ENCODE measurements at places on chromosomes 11 and 22. TPM values are rescaled to one million over a fixed set of nuclear protein-coding genes. Genes with fewer than 3 reads are reported as not detected.
A peak's percentile ranks its signal among the peaks of the same experiment; 100 is the strongest.

PNPLA5 gene
- not detected for total RNA-seq

TTC36 gene
- 1.9 TPM for total RNA-seq

- DNase-seq, result peak; percentile 98
These were observed at the start of gene TM7SF2 for GRCh38 chr11:65111744-65112545. Gene TM7SF2, plus strand, starts transcription at chr11:65111872. Its CDS starts 144 bp downstream, at chr11:65112016.

DNA sequence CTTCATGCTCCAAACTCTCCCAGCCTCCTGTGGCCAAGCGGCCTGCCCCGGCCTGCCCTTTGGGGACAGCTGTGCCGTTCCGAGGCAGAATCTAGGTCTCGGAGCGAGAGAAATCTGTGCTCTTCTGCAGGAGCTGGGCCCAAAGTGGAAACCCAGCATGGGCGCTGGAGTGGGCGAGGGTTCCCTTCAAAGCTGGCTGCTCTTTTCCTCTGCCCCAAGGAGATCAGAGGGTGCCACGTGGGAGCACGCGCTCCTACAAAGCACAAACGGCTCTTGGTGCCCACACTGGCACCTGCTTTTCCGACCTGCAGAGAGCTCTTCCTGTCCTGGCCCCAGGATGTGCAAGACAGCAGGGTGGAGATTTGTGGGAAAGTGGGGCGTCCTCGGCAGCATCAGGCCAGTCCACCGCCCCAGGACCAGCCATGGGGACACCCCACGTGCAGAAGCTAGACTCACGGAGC is 6.9 kb downstream of the OSBPL5 start:
- no peak for DNase-seq

- no peak for DNase-seq
These were observed 1.4 kb downstream of the HTR3B start for GRCh38 chr11:113906038-113906437.

DNA sequence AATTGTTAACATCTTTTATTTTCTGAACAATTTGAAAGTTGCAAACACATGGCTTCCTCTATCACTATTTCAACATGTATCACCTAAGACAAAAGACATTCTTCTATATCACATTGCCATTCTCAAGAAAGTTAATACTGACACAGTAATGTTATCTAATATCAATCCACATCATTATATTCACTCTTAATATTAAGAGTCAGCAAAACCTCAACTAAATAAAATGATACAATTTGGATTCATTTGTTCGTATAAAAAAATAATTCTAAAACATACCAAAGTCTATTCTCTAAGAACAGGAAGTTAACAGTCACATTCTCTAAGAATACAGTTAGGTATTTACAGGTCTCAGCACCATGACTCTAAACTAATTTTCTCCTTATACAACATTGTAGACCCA is 52.0 kb downstream of the ABTB2 start:
- no peak for DNase-seq

DNA sequence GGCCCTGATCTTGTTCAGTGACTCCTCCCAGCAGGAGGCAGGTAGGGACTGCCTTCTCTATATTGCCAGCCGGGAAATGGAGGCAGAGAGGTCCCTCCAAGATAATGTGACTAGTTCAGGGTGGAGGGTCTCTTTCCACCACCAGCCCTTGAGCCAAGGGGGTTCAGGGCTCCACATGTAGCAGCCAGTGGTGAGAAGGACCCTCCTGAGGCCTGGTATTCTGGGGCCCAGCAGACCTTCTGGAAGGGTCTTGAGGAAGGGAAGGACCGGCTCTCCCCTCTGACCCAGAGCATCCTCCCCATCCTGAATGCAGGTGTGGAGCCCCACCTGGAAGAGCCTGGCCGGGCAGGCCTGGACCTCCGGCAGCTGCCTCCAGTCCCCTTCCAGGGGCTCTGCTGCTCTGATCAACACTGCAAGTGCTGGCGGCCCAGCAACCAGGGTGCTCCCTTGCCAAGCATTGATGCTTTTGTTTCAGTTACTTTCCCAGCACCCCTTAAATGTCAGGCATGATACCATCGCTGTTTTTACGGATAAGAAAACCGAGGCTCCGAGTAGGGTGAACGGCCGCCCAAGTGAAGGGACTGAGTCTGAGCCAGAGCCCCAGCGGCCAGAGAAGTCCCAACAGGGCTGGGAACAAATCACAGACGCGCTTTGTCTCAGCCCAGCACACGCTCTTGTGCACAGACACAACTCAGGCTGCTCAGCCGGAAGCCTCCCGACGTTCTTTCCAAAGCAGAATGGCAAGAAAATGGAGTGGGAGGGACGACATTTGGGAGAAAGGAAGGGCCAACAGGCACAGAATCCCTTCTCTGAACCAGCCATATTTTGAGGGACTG is 38.8 kb downstream of the DKK3 start:
- DNase-seq, result no peak

CD6 gene
- 3.9 TPM for total RNA-seq

- no peak for DNase-seq
These were observed 57.6 kb downstream of the KREMEN1 start for GRCh38 chr22:29130476-29130875.

DNA sequence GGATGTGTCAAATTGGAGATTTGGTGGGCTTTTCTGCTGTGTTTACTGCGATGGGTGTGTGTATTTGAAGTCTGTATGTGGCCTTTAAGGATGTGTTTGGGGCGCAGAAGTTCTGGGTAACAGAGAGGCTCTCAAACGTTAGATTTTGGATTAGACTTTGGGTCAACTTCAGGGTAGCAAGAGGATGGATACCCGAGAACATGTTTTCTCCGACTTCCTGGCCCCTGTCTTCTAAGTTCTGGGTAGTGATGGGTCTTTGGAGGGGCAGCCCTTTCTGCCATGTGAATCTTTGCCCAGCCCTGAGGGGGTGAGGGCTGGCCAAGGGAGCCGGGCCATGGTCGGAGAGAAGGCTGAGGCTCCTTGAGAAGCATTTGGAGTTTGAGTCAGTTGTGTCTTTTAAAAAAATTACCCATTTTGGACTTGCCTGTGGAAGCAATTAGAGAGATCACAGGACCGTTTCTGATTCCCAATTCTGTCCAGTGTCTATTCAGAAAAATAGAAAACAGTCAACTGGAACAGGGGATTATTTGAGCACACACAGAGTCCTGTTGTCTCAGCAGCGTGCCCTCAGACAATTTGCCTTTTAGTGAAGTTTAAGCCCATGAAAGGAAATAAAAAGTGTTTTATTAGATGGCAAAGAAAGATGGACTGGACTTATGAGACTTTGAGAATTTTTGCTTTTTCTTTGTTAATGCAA is 114.4 kb downstream of the PTPRJ start:
- DNase-seq, result no peak

DNA sequence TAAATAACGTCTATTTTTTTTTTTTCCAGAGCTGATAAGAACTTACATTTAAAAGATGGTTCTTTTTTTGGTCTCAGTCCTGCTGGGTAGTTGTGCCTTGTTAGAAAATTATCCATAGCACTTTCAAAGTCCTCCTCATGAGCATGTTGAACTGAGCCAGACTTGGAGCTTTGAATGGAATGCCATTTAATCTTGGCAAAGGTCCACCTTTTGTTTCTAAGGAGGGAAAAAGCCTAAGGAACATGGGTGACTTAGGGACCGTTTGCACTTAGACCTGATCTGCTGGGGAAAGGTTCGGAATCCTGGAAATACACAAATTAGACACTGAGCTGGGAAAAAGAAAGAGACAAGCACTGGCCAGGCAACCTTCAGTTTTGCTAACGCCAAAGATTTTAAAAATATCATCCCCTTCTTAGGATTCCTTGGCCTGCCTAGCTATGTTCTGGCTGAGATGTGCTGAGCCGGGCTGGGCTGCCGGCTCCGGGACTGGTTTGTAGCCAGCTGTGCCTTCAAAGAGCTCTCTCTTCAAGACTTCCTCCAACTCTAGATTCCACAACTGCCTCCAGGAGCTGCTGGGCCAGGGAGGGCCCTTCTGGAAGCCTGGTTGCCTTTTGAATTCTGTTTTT is 67.4 kb downstream of the ENDOD1 start:
- DNase-seq, result no peak

- no peak for DNase-seq
These were observed 116.9 kb downstream of the TRIM29 start for GRCh38 chr11:120020981-120021380.

DNA sequence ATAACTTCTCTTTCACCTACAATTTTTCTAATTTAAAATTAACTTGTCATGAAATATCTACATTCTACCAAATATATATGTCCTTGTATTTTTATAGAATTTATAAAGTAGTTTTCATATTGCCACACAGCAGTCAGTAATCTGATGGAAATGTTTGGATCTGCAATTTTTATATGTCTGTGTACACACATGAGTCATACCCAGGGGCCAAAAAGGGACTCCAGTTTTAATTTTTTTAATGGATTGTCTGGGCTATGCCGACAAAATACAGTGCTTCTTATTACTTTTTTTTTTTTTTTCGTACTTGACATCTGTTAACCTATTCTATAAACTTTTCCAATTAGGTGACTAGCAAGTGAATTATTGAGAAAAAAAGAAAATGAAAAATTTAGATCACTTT is 6.3 kb downstream of the GUCY1A2 start:
- DNase-seq, result no peak

TMEM191B gene
- total RNA-seq, result 2.1 TPM

DNA sequence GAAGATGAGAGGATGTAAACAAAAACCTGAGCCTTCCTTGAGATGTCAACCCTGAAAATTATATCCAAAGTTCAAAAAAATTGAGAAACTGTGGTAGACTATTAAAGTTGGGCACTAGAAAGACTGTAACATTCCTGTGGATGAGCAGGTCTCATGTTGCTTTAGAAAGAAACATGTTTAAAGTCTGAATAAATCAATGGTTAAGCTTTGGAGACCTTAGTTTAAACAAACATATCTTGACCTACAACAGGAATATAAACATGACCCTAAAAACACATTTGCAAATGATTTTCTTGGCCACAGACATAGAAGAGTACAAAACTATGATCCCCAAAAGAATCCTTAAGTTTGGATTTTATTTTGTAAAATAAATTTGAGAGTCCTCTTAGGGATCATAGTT is 38.1 kb upstream of the PCF11 start:
- no peak for DNase-seq

- peak; percentile 16 for DNase-seq
These were observed 65.8 kb upstream of the WNT7B start for GRCh38 chr22:46042786-46043185.

Data from upper lobe of right lung (tissue), 1 donor.